ENCODE measurements at places on chromosomes 16 and 17.
A peak's percentile ranks its signal among the peaks of the same experiment; 100 is the strongest.

DNA sequence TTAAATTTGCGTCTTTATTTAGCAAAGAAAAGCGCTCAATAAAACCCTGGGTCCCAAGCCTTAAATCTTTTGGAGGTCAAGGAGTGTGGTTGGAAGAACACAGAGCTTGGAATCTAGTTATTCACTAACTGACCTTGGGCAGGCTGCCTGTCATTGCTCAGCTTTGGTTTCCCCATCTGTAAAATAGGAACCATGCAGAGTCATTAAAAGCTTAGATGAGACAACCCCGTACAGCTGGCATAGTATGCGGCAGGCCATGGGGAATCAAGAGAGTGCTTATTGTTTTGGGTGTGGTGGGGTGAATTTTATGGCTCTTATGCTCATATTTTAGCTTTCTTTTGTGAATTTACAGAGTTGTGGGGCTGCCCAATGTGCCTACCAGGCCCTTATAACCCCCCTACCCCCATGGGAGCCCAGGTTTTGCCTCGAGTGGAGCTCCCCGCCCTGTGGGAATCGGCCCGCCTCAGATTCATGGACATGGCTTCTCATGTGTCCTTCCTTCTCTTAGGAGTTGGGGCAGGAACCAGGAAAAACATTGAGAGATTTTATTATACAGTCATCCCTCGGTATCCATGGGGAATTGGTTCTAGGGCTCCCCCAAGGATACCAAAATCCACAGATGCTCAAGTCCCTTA, 113.5 kb downstream of the CLEC16A start:
- no peak for DNase-seq

- peak; percentile 76 for DNase-seq
Measured at GRCh38 chr17:6666077-6666521, 14.5 kb downstream of the C17orf100 start.

- DNase-seq, result no peak
Measured at GRCh38 chr16:15452246-15452855, 18.0 kb downstream of the BMERB1 start.

DNA sequence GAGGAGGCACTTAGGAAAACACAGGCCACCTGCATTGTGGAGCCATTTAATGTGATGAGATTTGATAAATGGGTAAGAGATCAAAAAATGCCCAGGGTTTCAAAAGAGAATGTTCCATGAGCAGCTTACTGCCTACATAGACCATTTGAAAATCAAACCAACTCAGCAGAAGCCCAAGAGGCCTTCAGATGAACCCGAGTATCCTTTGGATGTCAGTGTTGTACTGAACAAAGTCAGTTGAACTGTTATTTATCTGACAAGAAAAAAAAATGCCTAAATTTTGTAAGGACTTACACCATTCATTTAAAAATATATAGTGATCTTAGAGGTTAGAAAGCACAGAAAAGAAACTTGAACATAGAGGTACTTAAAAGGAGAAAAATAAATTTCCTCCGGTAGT, 381.7 kb downstream of the ZFHX3 start:
- DNase-seq, result no peak

DNA sequence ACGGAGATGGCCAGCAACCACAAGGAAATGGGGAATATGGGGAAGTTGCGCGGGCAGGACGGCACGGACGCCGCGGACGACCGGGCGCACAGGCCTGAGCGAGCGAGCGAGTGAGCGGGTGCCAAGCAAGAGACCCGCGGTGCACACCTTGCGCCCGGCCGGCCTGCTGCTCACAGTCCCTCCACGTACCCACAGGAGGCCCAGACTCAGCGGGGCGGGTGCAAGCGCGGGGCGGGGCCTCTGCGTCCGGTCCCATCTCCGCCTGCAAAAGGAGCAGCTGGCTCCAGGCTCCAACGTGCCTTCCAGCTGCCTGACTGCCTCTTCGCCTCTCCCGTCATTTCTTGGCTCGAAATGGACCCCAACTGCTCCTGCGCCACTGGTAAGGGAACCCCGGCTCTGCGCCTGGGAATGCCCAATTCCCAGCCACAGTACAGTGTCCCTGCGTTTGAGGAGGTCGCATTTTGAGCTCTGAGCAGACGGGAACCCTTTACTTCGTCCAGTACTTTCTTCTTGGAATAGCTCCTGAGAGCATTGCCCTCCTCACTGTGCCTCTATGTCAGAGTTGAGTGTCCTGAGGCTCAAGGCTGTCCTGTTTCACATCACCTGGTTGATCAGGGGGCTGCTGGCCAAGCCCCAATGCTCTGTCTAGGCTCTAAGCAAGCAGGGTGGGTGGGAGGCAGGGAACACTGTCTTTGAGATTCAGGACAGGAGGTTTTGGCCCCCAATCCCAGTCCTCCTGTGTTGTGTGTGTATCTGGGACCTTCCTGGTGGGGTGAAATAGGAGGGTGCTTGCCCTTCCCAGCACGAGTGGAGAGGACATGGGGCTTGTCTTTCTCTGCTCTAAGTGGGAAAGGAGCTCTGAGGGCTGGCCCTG, 8.1 kb upstream of the MT1E start:
- DNase-seq, result no peak

GRCh38 chr16:51640196-51640595, 489.1 kb upstream of the SALL1 start:
- no peak for DNase-seq

DNA sequence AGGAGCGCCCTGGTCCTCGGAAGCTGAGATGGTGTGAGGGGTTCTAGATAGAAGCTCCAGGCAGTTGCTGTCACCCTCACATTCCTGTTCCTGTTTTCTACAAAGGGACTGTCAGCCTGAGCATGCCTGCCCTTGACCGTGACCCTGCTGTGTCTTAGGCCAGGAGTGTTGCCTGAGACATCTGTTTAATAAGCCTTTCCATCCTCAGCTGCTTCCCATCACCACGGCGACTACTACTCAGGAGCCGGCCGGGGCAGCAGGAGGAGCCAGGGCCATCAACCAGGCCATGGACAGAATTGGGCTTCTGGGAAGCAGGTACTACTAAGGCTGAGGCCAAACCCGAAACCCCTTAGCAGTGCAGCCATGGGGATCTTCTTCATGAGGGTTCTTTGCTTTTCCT, 151.4 kb downstream of the KATNIP start:
- DNase-seq, result no peak

DNA sequence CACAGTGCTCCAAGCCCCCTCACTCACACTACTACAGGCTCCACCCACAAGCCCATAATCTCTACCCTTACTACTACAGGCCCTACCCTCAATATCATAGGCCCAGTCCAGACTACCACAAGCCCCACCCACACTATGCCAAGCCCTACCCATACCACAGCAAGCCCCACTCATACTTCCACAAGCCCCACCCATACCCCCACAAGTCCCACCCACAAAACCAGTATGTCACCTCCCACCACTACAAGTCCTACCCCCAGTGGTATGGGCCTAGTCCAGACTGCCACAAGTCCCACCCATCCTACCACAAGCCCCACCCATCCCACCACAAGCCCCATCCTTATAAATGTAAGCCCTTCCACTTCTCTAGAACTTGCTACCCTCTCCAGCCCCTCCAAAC, 13.8 kb downstream of the RIPOR1 start:
- DNase-seq, result no peak

DNA sequence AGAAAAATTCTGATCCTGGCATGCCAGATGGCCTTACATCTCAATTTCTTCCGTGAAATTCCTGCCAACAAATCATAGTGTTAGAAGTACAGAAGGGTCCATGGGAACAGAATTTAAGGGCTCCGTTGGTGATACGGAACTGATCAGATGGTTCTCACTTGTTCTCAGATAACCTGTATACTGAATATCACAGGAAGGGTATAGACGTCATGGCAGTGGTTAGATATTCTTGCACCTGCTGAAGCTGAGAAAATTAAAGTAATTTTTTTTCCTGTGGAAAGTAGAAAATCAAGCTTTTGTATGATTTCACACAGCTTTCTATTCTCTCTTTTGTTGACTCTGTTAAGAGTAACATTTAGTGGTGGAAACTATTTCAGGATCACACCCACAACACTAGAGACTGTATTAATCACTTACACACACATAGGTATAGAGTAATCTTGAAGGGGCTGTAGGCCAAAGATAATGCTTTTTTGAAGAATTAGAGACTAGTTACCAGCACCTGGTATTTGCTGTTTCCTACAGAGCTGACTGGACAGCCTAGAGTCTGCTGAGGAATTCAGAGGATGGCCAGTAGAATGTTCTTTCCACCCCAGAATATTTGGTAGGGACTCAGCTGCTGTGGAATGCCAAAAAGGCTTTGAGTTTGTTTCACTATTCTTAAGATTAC, 7.5 kb downstream of the TENT4B start:
- no peak for DNase-seq

DNA sequence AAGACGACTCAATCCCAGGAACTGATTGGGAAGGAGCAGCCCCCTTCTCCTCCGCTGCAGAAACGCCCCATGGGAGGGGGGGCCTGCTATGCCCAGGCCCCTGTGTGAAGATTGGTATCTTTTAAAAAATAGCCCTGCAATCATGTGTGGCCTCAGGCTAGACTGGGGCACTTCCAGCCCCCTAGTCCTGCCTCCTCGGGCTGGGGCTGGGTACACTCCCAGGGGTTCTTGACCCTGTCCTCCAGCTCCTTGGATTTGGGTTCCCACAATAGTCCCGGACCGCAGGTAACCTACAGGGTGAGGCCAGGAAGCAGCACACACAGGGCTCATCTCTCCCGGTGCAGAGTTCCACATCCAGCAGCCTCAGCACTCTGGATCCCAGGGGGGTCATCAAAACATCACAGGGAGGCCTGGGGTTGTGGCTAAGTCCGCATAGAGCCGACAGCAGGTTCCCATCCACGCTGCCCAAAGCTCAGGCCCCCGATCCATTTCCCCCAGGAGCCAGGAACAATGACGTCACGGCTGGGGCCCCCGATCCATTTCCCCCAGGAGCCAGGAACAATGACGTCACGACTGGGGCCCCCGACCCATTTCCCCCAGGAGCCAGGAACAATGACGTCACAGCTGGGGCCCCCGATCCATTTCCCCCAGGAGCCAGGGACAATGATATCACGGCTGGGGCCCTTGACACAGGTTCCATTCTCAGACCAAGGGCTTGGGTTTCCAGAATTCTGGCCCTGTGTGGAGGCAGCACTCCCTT, 202.4 kb downstream of the IRF8 start:
- no peak for DNase-seq

DNA sequence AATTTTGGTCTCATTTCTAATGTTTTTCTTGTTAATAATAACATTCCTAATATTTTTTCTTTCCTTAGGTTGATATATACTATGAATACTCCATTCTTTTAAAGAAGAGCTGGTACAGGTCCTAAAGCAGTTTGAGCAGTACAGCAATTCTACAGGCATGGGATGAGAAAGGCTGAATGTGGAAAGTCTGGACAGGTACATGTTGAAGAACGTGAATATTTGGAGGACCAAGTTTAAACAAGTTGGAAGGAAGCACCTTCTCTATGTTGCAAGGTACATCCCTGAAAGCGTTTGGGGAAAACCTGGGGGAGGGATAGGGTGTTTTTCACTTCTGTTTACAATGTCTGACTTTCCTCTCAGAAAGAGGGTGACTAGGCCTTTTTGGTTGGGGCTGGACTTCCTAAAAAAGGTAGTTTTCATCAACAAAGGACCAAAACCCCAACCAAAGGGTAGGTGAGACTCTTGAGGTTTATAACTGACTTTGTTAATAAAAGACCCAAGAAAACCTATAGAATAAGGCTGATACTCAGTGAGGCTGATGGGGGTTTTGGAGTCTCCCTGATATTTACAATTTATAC, 95.9 kb upstream of the AXIN2 start:
- DNase-seq, result no peak

DNA sequence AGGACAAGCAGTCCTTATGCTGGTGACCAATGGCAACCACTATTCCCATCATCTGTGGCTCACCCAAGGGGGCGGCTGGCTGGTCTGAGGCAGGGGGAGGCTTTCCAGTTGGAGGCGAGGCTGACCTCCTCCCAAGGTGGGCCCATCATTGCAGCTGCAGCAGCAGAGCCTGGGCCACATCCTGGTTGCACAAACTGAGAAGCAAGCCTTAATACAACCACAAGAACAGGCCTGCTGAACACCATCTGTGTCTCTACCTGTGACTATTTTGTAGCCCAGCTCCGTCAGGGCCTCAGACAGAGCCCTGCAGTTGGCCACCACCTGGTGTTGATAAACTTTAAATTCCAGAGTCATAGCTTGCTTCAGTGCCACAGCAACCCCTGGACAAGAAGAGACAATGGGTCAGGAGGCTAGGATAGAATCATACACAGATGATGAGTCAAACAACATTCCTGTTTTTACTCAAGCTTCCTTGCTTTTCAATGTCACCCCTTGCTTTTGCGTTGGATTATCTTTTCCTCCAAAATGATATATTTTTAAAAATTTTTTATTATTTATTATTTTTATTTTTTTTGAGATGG, 17.9 kb downstream of the SMCR8 start:
- no peak for DNase-seq

- DNase-seq, result no peak
Measured at GRCh38 chr17:57499648-57500049, 243.3 kb downstream of the MSI2 start.

DNA sequence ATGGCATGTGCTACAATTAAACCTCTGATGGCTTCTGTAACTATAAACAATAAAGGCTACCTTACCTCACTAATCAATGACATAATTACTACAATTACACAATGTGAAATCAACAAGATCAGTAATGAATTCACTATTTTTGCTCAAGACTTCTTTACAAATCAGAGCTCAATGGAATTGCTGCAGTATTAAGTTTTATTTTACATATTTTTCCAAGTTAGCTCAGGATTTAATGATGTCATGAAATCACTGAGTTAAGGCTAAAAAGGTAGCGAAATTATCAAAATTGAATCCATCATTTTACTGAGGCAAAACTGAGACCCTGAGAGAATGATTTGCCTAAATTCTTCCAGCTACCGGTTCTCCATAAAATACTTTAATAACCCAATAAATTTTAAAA, 21.8 kb downstream of the ABCA5 start:
- DNase-seq, result no peak

DNA sequence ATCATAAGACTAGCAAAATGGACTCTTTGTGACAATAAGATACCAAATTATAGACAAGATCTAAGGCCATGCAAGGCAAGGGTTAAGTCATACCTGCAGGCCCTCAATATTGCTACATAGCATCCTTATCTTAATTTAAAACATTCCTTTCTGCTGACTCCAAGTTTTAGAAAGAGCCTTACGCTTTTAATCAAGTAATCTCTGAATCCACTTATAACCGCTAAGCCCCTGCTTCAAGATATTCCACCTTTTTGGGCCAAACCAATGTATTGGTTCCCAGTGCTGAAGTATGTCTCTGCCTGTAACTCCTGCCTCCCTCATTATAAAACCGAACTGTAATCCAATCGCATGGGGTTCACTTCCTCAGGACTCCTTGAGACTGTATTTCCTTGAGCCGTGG, 255.4 kb downstream of the PHKB start:
- DNase-seq, result no peak
